CD4-positive, alpha-beta T cell treated with Interleukin-15 for 4 hours (primary cell): ENCODE measurements at places on chromosomes 7 and 10.
A peak's percentile ranks its signal among the peaks of the same experiment; 100 is the strongest.

GRCh38 chr7:131197920-131198615 lies 129.6 kb upstream of the MKLN1 start:
- DNase-seq, result no peak

GRCh38 chr7:26306790-26307189 lies 15.1 kb downstream of the SNX10 start:
- DNase-seq, result no peak

DNA sequence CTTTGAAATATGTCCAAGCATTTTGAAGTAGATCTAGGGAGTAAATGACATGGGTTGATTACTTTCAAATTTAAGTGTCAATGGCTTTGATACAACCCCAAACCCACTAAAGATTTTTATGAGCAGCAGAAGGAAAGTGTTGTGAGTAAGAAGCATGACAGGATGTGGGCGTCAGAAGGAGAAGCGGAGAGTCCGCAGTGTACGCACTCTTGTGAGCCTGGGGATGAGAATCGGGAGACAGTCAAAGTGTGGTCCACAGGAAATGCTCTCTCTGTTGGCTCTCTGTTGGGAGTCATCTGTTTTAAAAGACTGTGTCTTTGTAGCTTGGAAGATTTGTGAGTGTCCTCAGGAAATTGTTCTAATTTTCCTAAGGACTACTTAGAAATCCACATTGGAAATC lies 629.8 kb upstream of the ADARB2 start:
- no peak for DNase-seq

DNA sequence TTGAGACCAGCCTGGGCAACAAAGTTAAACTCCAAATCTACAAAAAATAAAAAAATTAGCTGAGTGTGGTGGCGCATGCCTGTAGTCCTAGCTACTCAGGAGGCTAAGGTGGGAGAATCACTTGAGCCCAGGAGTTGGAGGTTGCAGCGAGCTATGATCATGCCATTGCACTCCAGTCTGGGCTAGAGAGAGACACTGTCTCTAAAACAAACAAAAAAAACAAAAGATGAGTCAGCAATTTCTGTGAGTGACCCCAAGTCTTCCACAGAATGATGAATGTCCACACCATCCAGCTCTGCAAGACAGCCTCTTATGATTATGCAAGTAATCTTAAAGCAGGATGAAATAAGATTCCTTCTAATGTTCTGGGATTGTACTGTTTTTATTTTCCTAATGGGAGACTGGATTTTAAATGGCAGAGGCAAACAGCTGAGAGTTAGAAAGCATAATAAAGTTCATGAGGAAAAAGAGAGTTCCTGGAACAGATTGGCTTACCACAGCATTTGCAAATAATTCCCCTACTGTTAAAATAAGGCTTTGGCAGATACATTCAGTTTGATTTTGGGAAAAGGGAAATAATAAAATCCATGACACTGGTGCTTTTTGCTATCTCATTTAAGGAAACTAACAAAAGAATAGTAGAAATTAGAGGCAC lies 18.9 kb upstream of the PRKAR2B start:
- DNase-seq, result no peak

GRCh38 chr7:146875237-146875785 lies 758.7 kb downstream of the CNTNAP2 start:
- DNase-seq, result no peak

GRCh38 chr7:46220066-46220630 lies 299.1 kb upstream of the IGFBP3 start:
- no peak for DNase-seq

DNA sequence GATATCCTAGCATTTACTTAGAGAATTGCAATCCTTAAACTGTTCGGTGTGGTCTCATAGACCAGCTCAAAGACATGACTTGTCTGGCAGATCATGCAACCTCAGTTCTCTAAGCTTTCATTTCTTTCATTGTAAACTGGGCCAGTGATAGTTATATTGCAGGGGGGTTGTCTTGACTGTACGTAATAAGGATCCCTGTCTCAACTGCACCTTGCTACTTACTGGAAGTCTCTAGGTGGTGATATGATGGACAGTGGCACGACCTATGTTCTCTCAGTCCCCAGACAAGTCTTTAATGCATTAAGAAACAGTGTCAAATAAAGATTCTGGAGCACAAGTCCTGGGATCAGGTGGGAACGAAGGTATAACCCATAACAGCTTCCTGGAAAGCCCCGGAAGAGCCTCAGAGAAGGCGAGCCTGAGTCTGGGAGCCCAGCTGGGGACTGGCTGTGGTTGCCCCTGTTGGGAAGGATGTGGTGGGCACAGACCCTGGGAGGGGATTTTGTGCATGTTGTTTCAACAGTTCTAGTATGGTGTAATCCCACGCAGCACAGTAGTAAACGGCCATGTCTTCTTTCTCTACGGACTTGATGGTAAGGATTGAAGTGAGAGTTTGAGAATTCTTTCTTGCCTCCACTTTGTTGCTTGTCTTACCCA lies 26.0 kb upstream of the TARP start:
- DNase-seq, result no peak

DNA sequence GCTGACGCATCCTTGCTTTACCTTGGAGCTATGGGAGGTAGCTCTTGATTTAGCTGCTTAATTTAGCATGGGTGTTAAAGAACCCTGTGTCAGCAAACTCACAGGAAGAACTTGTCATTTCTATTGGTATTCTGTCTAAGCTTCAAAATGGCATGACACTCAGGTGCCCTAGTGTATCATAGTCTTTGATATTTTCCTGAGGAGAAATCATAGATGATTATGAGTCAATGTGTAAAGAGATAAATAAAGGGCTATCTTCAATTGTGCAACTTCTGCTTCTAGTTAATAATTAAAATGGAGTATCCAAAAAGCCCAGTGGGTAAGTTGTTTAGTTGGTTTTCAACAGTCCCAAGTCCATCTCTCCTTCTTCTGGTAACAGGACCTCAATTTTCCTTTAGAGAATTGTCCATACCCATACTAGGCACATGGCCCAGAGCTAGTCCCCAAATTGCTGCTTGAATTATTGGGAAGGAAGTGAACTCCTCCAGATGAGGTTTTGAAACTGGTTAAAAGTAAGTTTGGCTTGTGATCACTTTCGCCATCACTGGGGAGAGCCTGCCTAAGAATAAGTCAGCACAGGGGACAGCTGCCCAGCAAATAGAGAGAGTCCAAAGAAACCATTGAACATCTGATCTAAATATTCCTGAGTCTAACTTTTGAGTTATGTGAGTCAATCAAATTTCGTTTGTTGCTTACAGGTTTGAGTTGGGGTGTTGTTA lies 169.0 kb upstream of the PHYHIPL start:
- no peak for DNase-seq

GRCh38 chr10:50517626-50518025 lies 106.1 kb downstream of the SGMS1 start:
- no peak for DNase-seq

- DNase-seq, result no peak
These were observed 26.0 kb downstream of the LEP start for GRCh38 chr7:128266883-128267594.

- no peak for DNase-seq
These were observed 77.1 kb downstream of the CARD11 start for GRCh38 chr7:2966466-2967078.

DNA sequence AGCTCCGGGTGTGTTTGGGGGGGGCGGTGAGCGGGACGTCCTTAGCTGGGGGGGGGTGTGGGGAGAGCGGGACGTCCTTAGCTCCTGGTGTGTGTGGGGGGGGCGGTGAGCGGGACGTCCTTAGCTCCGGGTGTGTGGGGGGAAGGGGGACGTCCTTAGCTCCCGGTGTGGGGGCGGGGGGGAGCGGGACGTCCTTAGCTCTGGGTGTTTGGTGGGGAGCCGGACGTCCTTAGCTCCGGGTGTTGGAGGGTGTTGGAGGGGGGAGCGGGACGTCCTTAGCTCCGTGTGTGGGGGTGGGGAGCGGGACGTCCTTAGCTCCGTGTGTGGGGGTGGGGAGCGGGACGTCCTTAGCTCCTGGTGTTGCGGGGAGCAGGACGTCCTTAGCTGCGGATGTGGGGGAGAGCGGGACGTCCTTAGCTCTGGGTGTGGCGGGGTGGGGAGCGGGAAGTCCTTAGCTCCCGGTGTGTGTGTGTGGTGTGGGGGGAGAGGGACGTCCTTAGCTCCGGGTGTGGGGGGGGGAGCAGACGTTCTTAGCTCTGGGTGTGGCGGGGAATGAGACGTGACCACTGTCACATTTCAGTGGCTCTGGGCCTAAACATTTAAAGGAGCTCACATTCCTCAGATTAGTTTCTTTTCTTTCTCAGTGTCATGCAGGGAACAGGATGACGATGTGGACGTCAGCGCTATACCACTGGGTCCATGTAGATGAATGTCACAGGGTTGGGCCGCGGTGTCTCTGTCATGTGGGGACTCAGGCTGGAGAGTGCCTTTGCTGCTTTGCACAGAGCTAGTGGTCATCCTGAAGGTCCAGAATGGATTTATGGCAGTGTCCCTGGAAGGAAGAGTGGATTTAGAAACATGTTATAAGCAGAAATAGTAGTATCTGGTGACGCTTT lies 7.5 kb downstream of the DYNC2I1 start:
- DNase-seq, result peak; percentile 12

GRCh38 chr7:96303686-96304443 lies 18.0 kb downstream of the SLC25A13 start:
- no peak for DNase-seq

DNA sequence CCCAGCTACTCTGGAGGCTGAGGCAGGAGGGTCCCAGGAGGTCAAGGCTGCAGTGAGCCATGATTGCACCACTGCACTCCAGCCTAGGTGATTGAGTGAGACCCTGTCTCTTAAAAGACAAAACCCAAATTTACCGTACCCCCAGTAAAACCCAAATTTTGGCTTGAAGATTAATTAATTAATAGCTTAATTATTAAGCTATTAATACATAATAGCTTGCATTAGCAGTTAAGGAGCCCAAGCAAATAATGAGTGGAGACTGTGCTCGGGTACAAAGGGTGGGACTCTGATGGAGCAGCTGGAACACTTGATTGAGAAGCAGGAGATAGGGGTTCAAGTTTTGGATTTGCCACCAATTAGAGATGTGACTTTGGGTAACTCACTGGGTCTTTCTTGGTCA lies 28.9 kb downstream of the NRF1 start:
- DNase-seq, result no peak

GRCh38 chr7:66344166-66344565 lies 139.0 kb downstream of the TPST1 start:
- DNase-seq, result no peak

DNA sequence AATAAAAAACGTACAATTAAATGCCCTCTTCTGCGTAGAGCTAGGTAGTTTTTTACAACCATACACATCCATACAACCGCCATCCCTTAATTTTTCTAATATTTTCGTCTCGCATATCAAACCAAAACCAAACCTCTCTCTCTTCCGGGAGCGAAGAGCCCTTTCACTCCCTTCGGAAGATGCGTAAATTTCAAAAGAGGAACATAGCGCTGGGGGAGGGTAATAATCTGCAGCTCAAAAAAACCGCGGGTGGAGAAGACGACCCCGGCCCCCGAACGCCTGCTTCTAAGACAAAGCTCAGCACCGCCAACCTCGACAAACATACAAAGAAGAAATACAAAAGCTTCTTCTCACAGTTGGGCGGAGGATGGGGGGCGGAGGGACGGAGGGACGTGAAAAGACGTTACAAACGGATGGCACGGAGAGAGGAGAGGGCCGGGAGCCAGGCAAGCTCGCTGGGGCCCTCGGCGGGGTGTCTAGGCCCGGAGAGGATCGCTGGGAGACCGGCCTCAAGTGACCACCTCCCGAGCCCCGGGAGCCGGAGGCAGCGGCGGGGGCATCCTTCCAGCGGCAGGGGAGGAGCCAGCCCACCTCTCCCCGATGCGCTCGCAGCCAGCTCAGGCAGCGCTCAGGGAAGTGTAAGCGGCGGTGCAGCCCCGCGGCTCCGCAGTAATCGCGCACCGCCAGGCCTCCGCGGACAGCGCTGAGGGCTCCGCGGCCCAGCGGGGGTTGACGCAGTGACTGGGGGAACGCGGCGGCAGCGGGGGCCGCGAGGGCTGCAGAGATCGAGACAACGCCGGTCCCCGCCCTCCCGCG lies 851 bp downstream of the MKRN1 start:
- peak; percentile 29 for DNase-seq

GRCh38 chr10:114195079-114195478 lies 15.9 kb downstream of the TDRD1 start:
- no peak for DNase-seq

- no peak for DNase-seq
These were observed 117.0 kb upstream of the PTPRZ1 start for GRCh38 chr7:121755818-121756552.

- DNase-seq, result no peak
These were observed 8.0 kb downstream of the LAMB4 start for GRCh38 chr7:108122181-108122580.

GRCh38 chr10:19638182-19638895 lies 177.9 kb upstream of the PLXDC2 start:
- no peak for DNase-seq

DNA sequence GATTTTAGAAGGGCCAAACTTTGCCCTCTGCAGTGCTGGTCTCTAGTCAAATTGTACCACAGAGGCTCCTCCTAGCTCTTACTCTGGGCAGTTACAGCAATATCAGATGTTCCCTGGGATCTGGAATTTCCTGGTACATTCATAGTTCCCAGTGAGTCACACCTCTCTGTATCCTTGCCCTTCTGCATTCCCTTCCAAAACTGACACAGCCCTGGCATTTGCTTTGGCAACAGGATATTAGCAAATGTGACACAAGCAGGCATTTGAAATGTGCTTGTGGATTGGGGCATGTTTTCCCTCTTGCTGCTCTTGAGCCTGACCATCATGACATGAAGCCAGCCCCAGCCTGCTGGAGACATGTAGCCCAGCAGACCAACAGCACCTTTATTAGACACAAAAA lies 284.7 kb upstream of the AKR1E2 start:
- DNase-seq, result no peak

GRCh38 chr7:42457663-42458062 lies 220.7 kb upstream of the GLI3 start:
- DNase-seq, result no peak

GRCh38 chr7:154914996-154915380 lies 87.9 kb downstream of the PAXIP1 start:
- DNase-seq, result no peak

DNA sequence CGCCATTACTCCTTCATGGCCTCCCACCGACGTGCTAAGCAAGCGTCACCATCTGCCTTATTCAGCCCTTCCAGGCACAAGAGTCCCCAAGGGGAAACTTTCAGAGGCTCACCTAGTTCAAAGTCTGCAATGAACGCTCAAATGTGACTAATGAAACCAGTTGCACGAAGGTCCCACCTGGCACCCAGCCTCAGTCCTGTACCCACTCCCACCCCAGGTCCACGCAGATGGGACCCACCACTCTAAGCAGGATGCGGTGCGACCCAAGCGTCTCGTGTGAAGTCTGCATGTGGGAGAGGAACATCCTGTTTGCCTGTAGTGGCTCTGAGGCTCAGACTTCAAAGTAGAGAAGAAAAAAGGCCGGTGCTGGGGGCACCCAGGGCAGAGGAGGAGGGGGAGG lies 40.3 kb downstream of the RGS10 start:
- DNase-seq, result peak; percentile 77
